NCI-H748 treated with DMSO at 0.1 percent for 48 hours (cell line): ENCODE measurements at places on chromosomes 7 and 10.

- DNase-seq: no peak
Measured at GRCh38 chr10:118808601-118809356, 54.0 kb upstream of the CACUL1 start.

DNA sequence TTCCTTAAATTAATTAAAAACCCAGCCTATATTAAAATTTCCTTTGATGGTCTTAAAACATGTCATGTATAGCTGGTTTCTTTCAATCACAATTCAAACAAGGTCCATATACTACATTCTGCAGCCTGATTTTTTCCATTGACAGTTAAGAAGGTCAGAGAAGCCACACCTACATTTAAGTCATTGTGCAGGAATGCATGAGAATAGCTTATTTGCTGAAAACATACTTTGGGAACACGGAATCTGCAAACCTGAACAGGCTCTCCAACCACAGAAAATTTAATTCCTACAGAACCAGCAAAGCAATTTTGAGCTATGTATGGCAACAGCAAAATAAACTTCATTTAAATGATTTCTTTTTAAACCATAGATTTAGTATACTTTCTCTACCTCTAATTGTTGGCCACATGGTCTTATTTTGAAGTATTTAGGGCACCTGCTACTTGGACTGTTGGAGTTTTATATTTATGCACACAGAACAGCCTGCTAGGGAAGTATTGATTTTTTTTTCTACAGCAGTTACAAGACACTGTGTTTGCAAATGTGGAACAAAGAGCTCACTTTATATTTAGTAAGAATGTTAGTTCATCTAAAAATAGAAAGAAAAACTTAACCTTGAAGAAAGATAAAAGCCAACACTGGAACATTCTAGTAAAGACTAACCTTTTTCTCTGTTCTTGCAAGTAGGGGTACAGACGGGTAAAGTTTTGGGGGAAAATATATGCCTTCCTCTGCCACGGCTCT is 240.9 kb upstream of the IMMP2L start:
- no peak for DNase-seq

GRCh38 chr7:30771880-30772425 is 736 bp downstream of the MINDY4 start:
- DNase-seq: peak; percentile 12

DNA sequence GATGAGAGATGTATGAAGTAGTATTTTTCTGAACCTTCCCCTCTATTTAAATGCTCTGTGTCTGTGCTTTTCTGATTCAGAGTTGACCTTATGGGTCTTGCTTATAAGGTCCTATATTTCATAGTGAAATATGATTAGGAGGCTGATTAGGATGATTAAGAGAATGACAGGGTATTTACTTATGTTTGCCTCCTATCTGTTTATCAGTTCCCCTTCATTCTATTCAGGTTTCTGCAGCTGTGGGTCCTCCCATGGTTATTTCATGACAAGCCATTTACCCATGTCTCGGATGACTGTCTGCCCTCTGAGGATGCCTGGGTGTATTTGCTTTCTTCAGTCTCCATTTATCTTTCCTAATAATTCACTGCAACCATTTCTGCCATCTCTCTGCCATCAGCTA is 16.9 kb downstream of the RPA3 start:
- no peak for DNase-seq

GRCh38 chr10:78604721-78605120 is 464.0 kb upstream of the ZMIZ1 start:
- no peak for DNase-seq

DNA sequence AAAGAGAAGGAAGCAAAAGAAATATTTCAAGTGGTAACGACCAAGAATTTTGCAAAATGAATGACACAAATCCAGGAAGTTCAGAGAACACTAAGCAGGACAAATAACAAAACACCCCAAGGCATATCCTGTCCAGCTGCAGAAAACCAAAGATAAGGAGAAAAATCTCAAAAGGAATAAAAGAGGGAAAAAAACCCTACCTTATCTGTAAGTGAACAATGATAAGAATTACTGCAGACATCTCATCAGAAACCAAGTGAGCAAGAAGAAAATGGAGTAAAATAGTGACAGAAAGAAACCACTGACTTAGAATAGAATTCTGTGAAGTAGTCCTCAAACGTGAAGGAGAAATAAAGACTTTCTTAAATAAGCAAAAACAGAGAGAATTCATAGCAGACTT is 21.8 kb downstream of the CARD11 start:
- no peak for DNase-seq

DNA sequence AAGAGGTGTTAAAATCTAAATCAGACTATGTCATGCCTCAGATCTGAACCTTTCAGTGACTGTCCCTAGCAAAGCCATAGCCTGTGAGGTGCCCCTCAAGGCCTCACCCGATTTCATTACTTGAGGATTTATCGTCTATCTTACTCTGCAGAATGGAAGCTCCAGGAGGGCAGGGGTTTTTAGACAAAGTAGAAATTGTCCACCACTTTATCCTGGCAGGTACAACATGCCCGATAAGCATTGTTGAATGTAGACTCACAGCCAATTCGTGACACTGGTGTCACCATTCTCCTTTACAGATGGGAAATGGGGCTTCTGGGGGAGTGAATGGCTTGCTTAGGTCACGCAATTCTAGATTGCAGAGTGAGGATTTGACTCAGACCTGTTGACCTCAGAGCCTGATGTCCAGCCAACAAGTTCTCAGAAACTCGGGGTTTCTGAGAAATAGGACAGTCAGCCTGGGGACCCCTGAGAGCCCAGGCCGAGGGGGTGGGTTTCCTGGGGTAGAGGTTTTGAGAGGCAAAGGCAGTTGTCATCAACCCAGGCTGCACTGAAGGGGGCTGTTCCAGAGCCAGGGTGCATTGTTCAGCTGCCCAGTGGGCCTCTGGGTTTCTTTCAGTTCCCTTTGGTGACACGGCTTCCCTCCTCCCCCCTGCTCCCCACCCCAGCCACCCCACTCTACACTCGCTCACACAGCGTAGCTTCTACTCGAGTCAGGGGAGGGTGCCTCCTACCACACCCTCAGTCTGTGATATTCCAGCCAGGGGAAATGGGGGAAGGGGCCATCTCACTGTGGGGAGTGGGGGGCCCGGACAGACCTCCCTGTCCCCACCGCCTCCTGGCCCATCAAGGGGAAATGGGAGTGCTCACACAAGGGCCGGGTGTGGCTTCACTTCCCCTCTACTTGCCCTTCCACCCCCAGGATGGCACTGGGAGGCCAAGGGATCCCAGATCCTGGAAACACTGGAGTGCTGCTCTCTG is 3.1 kb upstream of the IRF5 start:
- no peak for DNase-seq

DNA sequence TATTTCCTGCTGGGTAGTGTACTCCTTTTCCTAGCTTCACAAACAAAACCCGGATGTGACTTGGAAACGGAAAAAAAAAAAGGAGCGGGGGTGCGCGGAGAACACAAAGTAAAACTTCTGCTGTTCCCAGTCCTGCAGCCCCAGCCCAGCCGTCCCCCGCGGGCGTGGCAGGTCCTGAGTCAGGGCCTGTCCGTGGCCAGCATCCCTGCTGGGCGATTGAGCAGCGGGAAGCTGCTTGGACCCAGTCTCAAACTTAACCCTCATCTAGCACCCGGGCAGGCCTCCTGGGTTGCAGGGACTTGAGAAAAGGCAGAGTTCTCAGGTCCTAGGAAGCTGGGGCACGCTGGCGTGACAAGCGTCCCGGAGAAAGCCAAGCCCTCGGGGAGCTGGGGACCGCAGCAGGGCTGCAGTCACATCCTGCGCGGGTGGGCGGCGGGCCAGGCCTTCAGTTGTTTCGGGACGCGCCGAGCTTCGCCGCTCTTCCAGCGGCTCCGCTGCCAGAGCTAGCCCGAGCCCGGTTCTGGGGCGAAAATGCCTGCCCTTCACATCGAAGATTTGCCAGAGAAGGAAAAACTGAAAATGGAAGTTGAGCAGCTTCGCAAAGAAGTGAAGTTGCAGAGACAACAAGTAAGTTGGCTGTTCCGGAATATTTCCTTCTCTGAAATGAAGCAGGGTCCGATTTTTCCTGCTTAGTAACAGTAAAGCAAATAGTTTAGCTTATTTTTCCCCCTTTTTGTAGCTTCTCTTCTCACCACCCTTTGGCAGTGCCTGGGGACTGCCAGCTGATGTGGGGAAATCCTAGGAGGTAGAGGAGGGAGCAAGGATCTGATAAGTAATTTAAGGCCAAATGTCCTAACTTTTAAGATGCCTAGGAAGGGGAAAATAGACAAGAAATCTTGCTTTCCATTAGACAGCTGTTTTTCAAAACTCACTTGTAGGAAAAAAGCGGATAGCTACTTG is at the start of gene GNG11:
Gene GNG11, plus strand, starts transcription at position 129 of the 960 bp plus-strand sequence. Its CDS starts 403 bp downstream, at position 532.
- DNase-seq: no peak

DNA sequence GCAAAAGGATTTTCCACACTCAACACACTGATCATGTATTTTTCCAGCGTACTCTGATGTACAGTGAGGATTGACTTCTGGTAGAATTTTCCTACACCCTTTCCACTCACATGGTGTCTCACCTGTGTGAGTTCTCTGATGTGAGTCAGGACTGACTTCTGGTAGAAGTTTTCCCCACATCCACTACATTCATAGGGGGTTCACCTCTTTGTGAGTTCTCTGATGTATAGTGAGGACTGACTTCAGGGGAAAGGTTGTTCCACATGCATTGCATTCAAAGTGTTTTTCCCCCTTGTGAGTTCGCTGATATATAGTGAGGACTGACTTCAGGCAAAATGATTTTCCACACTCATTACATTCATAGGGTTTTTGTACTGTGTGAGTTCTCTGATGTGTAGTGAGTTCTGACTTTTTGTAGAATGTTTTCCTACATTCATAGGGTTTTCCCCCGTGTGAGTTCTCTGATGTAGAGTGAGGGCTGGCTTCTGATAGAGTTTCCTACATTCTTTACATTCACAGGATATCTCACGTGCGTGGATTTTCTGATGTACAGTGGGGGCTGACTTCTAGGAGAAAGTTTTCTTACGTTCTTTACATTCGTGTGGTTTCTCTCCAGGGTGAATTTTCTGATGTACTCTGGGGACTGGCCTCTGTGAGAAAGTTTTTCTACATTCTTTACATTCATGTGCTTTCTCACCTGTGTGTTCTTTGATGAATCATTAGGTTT is 146.5 kb downstream of the GLRX3 start:
- no peak for DNase-seq

- DNase-seq: no peak
Measured at GRCh38 chr7:129017933-129018538, 36.9 kb downstream of the TNPO3 start.

GRCh38 chr7:81013083-81013817 is 94.4 kb upstream of the SEMA3C start:
- no peak for DNase-seq

DNA sequence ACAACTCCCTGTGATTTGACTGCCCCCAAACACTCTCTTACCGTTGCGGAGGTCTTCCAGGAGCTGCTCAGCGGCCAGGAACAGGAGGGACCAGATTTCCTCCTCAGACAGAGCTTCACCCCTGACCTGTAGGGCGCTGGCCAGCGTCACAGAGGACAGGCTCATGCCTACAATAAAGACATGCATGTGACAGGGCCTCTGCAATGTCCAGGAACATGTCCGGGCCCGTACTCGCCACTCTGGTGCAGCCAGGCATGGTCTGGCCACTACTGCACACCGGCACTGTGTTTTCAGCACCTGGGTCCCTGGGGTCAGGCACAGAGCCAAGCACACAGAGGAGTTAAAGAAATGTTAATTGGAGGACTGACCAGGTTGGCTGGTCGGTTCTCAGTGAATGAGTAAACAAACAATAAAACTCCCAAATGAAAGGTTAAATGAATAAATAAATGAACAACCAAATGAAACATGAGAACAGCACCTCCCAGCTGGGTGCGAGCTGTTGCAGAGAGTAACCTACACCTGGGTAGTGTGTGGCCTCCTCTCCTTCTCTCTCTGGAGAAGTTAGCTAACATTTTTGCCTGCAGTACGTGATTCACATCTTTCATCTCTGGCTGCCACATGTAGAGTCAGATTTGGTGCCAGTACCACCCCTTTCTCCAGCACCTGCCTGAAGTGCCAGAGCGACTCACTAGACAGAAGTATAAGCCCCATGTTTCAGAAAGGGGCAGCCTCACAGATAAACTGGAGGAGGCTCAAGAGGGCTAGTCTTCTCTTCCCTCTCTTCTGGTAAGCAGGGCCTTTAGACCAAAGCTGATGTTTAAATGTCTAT is 22.8 kb downstream of the FRMPD2 start:
- DNase-seq: peak; percentile 69

DNA sequence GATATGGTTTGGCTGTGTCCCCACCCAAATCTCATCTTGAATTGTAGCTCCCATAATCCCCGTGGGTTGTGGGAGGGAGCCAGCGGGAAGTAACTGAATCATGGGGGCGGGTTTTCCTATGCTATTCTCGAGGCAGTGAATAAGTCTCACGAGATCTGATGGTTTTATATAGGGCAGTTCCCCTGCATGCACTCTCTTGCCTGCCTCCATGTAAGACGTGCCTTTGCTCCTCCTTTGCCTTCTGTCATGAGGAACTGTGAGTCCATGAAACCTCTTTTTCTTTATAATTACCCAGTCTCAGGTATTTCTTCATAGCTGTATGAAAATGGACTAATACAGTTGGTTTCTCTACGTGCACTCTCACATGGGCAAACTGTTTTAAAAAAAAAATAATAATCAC is 207.7 kb downstream of the SLC25A13 start:
- no peak for DNase-seq

DNA sequence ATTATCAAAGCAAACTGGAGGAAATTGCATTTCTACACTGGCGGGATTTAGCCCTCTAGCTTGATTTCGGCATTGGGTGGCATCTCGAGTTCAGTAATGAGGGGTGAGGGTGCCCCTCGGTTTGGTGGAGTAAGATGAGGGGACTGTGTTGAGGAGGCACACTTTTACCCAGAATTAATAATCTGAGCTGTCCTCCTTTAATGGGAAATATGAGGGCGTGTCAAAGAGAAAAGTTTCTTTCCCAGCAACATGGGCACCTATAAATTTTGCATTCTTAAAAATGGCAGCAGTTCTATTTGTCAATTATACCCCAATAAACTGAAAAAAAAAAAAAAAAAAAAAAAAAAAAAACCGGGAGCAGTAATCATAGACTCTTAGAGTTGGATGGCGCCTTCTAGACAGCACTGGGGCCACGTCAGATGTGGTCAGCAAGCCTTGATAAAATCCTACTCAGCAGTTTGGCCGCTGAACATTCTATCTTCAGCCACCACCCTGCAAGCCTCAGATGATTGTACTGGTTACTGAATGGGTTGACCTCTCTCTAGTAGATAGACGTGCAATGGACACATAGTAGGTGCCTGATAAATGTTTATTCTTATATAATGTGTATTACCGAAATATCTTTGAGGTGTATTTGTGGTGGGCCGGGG is 931 bp downstream of the PAPSS2 start:
- DNase-seq: no peak

DNA sequence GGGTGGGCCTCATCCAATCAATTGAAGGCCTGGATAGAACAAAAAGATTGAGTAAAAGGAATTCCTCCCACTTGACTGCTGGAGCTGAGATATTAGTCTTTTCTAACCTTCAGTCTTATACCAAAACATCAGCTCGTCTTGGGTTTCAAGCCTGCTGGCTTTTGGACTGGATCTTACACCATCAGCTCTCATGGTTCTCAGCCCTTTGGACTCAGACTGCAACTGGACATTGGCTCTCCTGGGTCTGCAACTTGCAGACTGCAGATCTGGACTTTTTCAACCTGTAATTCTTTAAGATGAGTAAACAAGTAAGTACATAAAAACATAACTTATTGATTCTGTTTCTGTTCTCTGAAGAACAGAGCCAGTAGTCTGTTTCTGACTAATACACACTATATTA is 73.7 kb downstream of the PPP1R3C start:
- DNase-seq: no peak
